ENCODE measurements at places on chromosomes 3 and 15.

DNA sequence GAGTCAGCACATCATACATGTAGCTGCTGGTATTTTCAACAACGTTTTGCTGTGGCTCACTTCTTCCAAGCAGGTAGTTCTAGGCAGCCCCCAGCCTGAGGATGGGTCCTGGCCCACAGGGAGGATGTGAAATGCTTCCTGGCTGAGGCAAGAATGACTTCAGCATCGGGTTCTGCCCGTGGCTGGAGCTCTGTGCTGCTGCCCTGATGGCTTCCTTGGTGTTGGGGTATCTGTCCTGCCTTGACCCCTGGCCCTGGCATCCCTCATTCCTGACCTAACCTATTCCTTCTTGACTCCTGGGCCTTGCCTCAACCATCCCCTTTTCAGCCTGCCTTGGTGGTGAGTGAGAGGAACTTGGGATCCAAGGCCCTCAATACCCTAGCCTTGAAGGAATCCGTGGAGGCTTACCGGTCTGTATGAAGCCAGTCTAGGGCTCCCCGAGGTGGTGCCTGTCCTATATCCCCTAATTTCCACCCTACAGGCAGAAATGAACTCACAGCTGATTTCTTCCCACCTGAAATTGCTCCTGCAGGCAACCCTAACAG lies 300.6 kb downstream of the TLE3 start:
- no peak for DNase-seq

- DNase-seq = no peak
Observed at GRCh38 chr3:54294214-54294613, 171.9 kb downstream of the CACNA2D3 start.

- DNase-seq = no peak
Observed at GRCh38 chr15:76342382-76343201, 6.0 kb downstream of the ISL2 start.

- no peak for DNase-seq
Observed at GRCh38 chr3:196193736-196194541, 17.3 kb downstream of the ZDHHC19 start.

- peak; percentile 8 for DNase-seq
Observed at GRCh38 chr3:50352781-50353180, 2.1 kb downstream of the CYB561D2 start.

- DNase-seq = no peak
Observed at GRCh38 chr15:99142562-99142961, 37.7 kb downstream of the SYNM start.

- DNase-seq = no peak
Observed at GRCh38 chr3:40923143-40923542, 276.2 kb upstream of the CTNNB1 start.

DNA sequence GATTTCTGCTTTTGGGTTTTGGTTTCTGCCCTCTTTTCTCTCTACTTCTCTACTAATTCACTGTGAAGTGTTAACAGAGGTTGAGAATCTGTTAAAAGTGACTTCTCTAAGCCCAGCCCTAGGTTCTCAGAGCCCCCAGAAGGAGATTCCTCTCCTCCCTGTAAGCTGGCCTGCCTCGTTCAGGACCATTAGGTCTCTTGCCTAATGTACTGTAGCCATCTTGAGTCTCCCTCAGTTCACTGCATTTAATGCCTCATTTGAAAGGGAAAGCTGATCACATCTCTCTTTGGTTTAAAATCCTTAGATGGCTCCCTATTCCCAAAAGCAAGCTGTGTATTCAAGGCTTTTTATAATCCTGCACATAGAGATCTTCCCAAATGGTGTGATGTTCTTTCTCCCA lies 16.3 kb downstream of the RTP1 start:
- no peak for DNase-seq

- DNase-seq = no peak
Observed at GRCh38 chr3:37140899-37141541, 33.4 kb downstream of the LRRFIP2 start.
